ENCODE measurements at places on chromosomes 6 and 20. TPM values are rescaled to one million over a fixed set of nuclear protein-coding genes. Genes with fewer than 3 reads are reported as not detected.

The LIME1 gene
- 4.7 TPM for polyA plus RNA-seq

The IL22RA2 gene
- polyA plus RNA-seq = not detected

The DEFB132 gene
- not detected for polyA plus RNA-seq

The UNC93A gene
- polyA plus RNA-seq = 0.18 TPM

The PSORS1C2 gene
- polyA plus RNA-seq = 1.3 TPM

The MOG gene
- polyA plus RNA-seq = 0.49 TPM

The DUSP15 gene
- polyA plus RNA-seq = 0.61 TPM

The TRIM31 gene
- polyA plus RNA-seq = 0.10 TPM

The KHDC1L gene
- not detected for polyA plus RNA-seq

The ECHDC1 gene
- 74.9 TPM for polyA plus RNA-seq

The PNLDC1 gene
- polyA plus RNA-seq = not detected

The MUCL3 gene
- polyA plus RNA-seq = 0.32 TPM

The PET117 gene
- 41.9 TPM for polyA plus RNA-seq

The DBNDD2 gene
- 62.5 TPM for polyA plus RNA-seq

The C20orf202 gene
- polyA plus RNA-seq = 0.17 TPM

The EEF1E1 gene
- 298 TPM for polyA plus RNA-seq

The BTBD3 gene
- 13.6 TPM for polyA plus RNA-seq

The TMEM217 gene
- 0.77 TPM for polyA plus RNA-seq

The LY6G6C gene
- polyA plus RNA-seq = 0.23 TPM

The BPIFB2 gene
- not detected for polyA plus RNA-seq

The PRR18 gene
- not detected for polyA plus RNA-seq

The RAMACL gene
- 0.61 TPM for polyA plus RNA-seq

The KCNQ5 gene
- 0.68 TPM for polyA plus RNA-seq

The RCAN2 gene
- 6.0 TPM for polyA plus RNA-seq

The COL9A3 gene
- 74.9 TPM for polyA plus RNA-seq

The NKX2-2 gene
- not detected for polyA plus RNA-seq

The CST4 gene
- polyA plus RNA-seq = not detected

The DNAH8 gene
- not detected for polyA plus RNA-seq

The BTN1A1 gene
- polyA plus RNA-seq = 0.13 TPM

The SASH1 gene
- polyA plus RNA-seq = 8.2 TPM

The RSPO3 gene
- polyA plus RNA-seq = 0.30 TPM

The CST2 gene
- polyA plus RNA-seq = not detected

The TDP2 gene
- 41.8 TPM for polyA plus RNA-seq

All from GM23338 (cell line).